GOT3 (cell line): ENCODE measurements at places on chromosomes 12 and 14.

GRCh38 chr12:128671528-128672042, 152.2 kb downstream of the SLC15A4 start:
- DNase-seq: no peak

DNA sequence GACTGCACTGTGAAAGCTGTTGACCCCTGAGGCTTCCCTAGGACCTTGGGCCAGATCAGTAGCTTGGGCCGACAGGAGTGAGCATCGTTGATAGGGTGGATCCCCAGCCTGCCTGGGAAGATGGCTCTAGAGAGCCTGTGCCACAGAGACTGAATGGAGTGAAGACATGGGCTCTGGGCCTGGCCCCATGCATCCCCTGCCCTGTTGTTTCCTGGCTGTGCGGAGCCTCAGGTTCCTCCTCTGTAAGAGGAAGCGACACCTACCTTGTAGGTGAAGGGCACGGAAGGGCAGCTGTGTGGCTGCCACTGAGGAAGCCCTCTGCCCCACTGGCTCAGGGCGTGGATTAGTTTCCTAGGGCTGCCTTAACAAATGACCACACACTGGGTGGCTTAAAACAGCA, 23.9 kb downstream of the PLEKHG3 start:
- no peak for DNase-seq

- no peak for DNase-seq
These were observed 40.2 kb downstream of the CYP46A1 start for GRCh38 chr14:99724196-99724891.

DNA sequence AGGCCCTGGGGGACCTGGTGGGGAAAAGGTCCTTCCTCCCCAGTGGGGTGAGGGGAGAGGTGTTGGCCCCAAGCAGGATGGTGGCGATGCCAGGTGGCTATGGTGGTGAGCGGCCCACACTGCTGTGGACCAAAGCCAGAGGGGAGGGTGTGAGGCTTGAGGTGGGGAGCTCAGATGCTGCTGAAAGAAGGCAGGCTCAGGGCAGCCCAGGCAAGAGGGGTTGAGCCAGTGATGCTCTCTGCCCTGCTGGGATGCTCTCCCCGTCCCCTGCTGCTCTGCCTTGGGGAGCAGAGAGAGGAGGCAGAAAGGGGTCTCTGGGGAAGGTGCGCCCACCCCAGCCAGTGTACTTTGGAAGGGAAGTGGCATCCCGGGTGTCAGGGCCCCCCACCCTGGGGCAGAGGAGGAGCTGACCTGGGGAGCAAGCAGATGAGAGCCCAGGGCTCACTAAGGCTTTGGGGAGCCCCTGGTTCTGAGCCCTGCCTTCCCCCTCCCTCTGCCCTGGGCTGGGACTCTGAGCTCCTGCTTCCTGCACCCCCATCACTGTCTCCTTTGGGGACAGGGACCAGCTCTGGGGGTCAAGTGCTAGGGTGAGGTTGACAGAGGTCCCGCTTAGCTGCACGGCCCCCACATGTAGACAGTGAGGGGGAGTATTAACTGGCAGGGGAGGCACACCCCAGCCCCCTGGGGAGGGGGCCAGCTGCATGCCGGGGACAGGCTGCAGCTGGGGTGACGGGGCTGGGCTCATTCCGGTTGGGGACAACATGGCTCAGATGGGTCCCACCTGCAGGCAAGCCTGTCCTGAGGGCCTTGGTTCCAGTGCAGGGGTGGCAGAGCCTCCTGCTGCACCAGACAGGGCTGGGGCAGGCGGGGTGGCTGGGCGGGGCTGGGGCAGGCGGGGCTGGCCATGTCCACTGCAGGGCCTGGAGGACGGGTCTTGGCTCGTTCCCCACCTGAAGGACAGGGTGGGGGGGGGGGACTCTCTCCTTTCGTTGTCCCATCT, 124.4 kb downstream of the KIF26A start:
- no peak for DNase-seq

GRCh38 chr12:52251367-52252051, 18.5 kb downstream of the KRT7 start:
- DNase-seq: no peak

GRCh38 chr14:95541346-95541745, 6.5 kb downstream of the GLRX5 start:
- no peak for DNase-seq
